Activated CD4-positive, alpha-beta T cell treated with anti-CD3 and anti-CD28 coated beads, Interleukin-2, amount 10 ng/mL, durations not matched to agents 7 days and 5 days (primary cell): ENCODE measurements at places on chromosomes 12 and 14. TPM values are rescaled to one million over a fixed set of nuclear protein-coding genes. Genes with fewer than 3 reads are reported as not detected.

The PRKD1 gene
- total RNA-seq = not detected

The RD3L gene
- total RNA-seq = not detected

The DAO gene
- total RNA-seq = not detected

The SYT10 gene
- total RNA-seq = not detected

The SLC39A2 gene
- total RNA-seq = 0.37 TPM

The LRFN5 gene
- total RNA-seq = not detected

The AJUBA gene
- total RNA-seq = 1.4 TPM

The PRICKLE1 gene
- 0.15 TPM for total RNA-seq

The LRP1-AS gene
- total RNA-seq = not detected

The OR6C2 gene
- not detected for total RNA-seq

The FAM186B gene
- 0.15 TPM for total RNA-seq

The OASL gene
- 28.5 TPM for total RNA-seq

The BEST3 gene
- not detected for total RNA-seq

The VRTN gene
- total RNA-seq = not detected

The CYP46A1 gene
- total RNA-seq = 0.12 TPM

The MYF6 gene
- not detected for total RNA-seq

The DACT1 gene
- total RNA-seq = 1.2 TPM

The CBLN3 gene
- 5.3 TPM for total RNA-seq

The ASCL4 gene
- not detected for total RNA-seq

The LRRC43 gene
- not detected for total RNA-seq

The TESPA1 gene
- total RNA-seq = 113 TPM

The CMKLR1 gene
- not detected for total RNA-seq

The GDF3 gene
- total RNA-seq = not detected

The GPHB5 gene
- not detected for total RNA-seq

The MAP3K9 gene
- total RNA-seq = 4.8 TPM

The INSM2 gene
- total RNA-seq = not detected

The TMEM121 gene
- 4.6 TPM for total RNA-seq

The TAS2R19 gene
- total RNA-seq = 3.1 TPM

The CRIP1 gene
- total RNA-seq = 702 TPM

The SAMD15 gene
- 0.27 TPM for total RNA-seq

The ATG2B gene
- total RNA-seq = 18.9 TPM

The GSG1 gene
- not detected for total RNA-seq

The SAMD4A gene
- total RNA-seq = 0.62 TPM

The RNU6-7 gene
- not detected for total RNA-seq

The SLC17A8 gene
- not detected for total RNA-seq

The FNTB gene
- total RNA-seq = 21.4 TPM
